GM04504 (cell line): ENCODE measurements at places on chromosomes 5 and 9.

GRCh38 chr9:127813686-127814226 lies 11.1 kb downstream of the FPGS start:
- DNase-seq, result no peak

DNA sequence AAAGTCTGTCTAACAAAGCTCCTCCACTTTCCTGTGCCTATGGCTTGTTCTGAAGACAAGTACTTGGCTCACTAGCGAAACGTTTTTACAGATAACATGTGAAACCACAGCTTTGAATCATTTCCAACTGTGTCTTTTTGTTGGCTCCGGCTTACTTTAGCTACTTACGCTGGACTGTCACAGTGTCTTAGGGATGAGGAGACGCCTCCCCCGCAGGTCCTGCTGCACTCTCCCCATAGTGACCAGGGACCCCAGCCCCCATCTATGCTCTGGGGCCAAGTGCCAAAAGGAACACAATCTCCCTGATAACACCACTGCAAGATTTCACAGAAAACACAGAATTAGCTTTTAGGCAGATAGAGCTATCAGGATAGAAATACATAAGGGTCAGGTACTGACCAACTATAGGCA lies 219.1 kb downstream of the ADAMTS6 start:
- DNase-seq, result peak; percentile 69

- DNase-seq, result no peak
Observed at GRCh38 chr5:72749362-72749997, 67.0 kb upstream of the TNPO1 start.

GRCh38 chr5:6553972-6554371 lies 78.9 kb downstream of the NSUN2 start:
- DNase-seq, result no peak

DNA sequence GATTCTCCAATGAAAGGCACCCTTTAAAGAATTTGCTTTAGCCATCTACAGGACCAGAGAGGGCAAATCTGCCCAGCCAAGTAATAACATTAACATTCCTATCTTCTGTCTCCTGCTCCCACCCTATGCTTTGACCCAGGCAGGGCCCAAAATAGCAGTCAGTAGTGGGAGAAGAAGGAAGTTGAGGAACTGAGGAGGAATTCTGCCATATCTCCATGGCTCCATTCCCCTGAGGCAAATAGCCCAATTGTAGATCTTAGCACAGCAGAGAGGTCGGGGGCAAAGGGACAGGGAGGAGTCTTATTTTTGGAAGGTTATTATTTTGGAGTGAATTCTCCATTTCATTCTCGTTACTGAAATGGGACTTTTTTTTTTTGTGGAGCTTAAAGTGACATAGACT lies 111.1 kb upstream of the IFNK start:
- no peak for DNase-seq

DNA sequence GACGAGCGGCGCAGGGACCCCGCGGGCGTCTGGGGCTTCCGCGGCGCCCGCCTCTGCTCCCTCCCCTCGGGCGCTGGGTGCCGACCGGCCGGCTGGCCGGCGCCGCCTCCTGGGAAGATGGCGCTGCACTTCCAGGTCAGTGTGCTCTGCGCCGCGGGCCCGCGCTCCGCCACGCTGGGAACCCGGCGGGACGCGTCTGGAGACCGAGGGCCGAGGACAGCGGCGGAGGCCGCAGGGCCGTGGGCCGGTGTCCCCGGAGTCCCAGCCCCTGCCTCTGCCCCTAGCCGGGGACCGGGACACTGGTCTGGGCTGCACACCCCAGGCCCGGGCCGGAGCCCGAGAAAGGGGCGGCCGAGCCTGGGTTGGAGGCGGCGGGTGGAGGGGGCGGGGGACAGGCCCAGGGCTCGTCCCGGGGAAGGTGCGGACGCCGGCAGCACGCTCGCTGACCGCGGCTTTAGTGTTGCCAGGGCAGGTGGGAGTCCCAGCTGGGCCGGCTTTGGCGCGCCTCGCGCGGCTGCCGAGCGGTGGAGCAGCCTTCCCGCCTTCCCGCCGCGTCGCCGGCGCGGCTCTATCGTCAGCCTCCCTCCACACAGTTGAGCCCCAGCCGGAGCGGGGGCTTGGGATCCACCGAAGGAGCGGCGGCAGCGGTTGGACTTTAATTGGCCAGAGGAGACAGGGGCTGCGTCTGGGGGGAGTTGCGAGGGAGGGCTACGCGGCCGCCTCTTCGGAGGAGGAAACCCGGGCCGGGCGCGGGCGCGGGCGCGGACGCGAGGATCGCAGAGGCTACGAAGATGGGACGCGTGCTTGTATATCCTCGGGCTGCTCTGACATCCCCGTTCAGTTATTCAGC lies at the start of gene RANBP17:
RANBP17 (plus strand) TSS at position 102 of the 850 bp plus-strand sequence.
- no peak for DNase-seq

DNA sequence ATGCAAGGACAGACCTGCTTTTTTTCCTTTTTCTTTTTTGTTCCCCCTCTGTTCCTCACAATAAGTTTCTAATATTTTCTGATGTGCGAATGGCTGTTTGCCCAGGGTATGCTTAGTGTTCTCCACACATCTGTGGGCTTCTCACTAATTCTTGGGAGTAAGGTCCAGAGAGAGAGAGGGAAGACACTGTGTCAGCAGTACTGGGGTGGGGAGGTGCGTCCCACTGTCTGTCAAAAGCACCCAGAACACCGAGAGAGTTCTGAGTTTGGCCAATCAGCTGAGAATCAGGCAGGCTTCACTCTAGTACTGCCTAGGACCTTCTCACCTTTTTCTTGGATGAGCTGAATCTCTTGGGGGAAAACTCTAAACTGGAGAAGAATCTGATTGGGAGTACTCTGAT lies 61.8 kb downstream of the ELL2 start:
- no peak for DNase-seq

DNA sequence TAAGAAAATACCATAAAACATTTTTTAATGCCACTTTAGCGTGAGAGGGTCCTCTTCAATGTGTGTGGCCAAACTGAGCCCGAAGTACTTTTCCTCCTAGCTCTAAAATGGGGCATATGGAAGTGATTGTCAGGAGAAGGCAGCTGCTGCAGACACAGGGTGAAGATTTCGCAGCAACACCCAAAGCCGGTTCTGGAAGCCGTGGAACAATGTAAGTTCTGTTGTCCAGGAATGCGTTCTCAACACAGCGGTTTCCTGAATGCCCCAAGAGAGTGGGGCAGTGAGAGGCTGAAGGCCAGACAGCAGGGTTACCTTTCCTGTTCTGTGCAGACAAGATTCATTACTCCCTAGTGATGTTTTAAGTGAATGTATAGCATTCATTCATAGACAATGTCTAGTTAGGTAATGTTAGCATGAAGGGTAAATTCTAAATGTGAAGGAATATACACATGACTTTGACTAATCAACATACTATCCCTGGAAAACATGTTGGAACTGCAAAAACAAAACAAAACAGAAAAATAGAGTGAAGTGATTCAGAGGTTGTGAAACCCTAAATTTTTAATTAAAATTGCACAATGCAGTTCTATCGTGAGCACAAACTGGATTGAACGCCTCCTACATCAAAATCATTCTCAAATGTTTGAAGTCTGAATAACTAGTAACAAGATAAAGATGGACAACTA lies 197.0 kb upstream of the SEMA6A start:
- DNase-seq, result no peak

DNA sequence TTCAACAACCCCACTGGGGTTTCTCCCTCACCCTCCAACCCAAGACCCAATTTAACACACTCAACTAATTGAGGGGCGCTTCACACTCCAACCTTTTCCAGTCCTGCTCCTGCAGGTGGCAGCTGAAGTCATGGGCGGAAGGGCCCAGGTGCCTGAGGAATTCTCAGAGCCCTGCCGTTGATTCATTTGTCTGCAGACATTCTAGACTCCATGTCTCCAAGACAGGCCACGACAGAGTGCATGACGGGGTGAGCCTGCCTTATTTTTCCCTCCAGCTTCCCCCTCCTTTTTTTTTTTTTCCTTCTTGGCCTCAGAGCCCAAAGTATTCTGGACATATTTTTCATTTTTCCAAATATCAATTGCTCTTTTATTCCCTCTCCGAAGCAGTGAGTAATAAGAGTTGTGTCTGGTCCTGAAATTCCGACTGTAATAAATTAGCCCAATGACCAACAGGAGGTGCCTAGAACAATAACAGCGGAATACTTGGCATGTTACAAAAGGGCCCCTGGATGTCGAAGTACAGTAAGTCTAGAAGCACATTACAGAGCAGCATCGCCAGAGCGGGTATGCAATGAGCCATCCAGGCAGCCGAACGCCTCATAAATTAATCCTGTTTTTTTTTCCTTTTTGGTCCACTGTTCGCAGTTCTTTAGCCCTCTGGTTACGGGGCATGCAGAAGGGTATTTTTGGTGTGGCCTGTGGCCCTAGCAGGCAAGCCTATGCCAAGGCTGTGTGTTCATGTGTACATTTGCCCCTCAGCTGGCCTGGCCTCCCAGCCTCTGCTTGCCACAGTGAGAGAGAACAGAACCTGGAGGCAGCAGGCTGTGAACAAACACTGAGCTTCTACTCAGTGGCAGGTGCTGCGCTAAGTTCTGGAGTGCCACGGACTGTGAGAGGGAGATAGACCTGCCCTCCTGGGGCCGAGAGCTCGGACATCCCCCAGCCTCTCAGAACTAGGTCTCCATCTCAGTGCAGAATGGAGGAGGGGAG lies 8.6 kb upstream of the SMIM23 start:
- DNase-seq, result no peak

- DNase-seq, result no peak
Observed at GRCh38 chr5:125152461-125153189, 406.2 kb upstream of the ZNF608 start.

- DNase-seq, result no peak
Observed at GRCh38 chr9:127885508-127886281, 8.2 kb upstream of the AK1 start.

DNA sequence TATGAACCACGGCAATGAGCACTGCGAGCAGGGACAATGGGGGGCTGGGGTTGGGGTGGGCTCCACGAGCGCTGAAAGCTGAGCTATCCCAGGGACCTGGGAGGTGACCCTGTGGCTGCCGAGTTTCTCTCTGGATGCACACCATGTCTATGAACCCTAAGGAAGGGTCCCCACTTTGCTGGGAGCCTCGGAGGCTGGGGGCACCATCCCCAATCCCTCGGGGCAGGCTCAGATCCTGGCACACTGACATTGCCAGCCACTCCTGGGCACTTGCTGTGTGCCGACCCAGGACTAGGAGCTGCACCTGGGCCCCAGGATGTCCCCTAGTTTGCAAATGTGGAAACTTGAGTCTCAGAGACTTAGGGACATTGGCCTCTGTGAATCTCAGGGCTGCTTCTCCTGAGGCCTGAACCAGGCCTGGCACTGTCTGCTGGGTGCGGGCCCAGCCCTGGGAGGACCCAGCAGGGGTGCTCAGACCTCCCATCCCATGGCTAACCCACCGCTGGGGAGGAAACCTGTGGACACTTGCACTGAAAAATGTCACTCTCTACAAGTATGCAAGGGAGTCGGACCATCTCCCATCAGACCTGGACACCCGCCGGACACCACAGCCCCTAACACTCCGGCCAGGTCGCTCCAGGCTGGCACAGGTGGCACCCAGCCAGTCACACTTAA lies 13.0 kb upstream of the CAMSAP1 start:
- no peak for DNase-seq

- DNase-seq, result no peak
Observed at GRCh38 chr5:100818340-100818739, 84.7 kb downstream of the ST8SIA4 start.

DNA sequence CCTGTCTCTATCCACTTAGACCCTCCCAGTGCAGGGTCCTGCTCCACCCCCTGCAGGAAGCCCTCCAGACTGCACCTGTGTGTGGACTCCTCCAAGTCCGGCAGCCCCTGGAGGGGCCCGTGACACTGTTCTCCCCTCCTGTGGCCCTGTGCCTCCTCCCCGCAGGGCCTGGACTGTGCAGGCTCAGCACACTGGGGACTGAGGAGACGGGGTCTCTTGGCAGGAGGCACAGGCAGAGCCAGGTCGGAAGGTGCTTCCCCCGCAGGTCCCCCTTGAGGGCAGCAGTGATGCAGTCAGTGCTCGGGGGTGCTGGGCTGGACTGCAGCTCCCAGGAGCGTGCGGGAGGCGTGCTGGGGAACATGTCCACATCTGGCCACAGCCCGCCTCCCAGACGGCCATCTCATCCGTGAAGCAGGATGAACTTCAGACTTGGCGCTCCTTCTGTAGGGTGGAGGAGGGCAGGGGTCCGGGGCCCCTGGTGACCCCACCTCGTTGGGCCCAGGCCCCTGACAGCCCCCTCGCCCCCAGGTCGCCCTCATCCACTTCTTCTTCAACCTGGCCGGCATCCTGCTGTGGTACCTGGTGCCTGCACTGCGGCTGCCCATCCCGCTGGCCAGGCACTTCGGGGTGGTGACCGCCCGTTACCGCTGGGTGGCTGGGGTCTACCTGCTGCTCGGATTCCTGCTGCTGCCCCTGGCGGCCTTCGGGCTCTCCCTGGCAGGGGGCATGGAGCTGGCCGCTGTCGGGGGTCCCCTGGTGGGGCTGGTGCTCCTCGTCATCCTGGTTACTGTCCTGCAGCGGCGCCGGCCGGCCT lies 4.9 kb downstream of the SLC34A3 start:
- no peak for DNase-seq

- DNase-seq, result no peak
Observed at GRCh38 chr5:43038496-43038989, 1.6 kb downstream of the ANXA2R start.

- no peak for DNase-seq
Observed at GRCh38 chr9:128482186-128482585, 22.3 kb upstream of the GLE1 start.

GRCh38 chr9:130207241-130207992 lies 35.2 kb downstream of the NCS1 start:
- DNase-seq, result no peak

GRCh38 chr9:136745389-136746154 lies 2.8 kb downstream of the LCN6 start:
- DNase-seq, result no peak

DNA sequence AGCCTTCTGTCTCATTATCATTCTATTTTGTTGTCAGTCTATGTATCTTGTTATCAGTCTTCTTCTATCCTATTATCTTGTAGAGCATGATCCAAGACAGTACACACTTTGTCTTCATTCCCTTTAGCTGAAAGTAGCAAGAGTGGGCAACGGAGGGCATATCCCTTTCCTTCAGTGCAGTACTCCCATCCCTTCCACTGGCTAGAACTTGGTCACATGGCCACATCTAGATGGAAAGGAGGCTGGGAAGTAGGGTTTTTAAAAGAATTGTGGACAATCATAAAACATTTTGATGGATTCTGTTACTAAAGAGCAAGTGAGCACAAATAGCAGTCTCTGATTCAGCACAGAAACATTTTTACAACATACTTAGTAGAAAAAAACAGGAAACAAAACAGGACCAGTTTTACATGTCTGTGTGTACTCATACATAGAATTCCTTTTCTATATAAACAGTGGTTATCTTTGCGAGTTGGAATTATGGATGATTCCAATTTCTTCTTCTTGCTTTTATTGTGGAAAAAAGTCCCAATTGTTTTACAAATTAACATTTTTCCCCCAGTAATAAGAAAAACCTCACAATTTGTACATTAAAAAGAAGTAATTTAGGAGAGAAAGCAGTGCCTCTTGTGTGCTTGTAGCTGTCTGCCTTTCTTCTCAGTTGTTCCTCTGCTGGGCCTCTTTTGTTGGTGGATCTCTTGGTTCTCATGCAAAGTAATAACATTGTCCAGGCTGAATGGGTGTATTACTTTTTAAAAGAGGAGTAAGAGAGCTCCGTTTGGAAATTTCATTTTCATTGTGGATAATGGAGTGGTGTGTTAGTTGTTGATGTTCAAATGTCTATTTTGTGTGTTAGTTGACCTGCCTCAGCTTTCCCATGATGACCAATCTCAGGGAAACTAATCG lies 410.9 kb upstream of the TRPC7 start:
- peak; percentile 39 for DNase-seq
